ENCODE measurements at places on chromosomes 13 and 19.

- DNase-seq: no peak
These were observed 190.9 kb downstream of the COL4A1 start for GRCh38 chr13:110116072-110116487.

GRCh38 chr19:16233836-16234551 lies 36.3 kb downstream of the AP1M1 start:
- no peak for DNase-seq

DNA sequence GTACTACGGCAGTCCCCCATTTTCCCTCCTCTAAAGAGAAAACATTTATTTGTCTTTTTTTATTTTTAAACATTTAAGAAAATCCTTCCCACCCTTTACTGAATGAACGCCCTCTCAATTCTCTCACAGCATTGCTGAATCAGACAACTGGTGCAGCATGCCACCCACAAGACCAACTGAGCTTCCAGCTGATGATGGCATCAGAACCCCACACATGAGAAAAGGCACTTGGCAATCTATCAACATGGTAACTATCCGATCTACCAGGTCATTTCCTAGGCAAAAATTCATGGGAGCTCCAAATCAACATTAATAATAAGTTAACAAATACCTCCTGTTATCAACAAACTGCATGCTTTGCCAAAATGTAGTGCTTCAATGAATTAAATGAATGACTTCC lies 43.1 kb downstream of the LHFPL6 start:
- no peak for DNase-seq

- no peak for DNase-seq
These were observed 440.5 kb upstream of the SGCG start for GRCh38 chr13:22740264-22740663.

DNA sequence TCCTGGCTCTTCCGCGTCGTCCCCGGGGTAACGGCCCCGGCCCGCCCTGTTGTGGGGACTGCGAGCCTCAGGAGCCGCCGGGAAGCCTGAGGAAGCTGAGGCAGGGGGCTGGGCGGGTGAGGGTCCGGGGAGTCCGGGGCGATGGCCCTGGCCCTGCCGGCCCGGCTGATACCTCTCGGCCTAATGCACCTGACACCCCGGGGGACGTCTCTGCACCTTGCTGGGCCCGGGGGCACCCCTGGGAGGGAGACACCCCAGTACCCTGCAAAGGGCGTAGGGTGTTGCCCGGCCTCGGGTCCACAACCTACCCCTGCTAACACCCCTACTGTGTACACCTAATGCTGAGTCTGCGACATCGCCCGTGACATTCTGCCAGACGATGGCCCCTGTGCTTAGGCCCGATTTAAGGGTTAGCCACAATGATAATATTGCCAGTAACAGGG lies 410 bp downstream of the PIN1 start:
- peak; percentile 18 for DNase-seq

- no peak for DNase-seq
These were observed 102.7 kb downstream of the LMO7 start for GRCh38 chr13:75738841-75739240.

- no peak for DNase-seq
These were observed 147.8 kb downstream of the SLITRK6 start for GRCh38 chr13:85651440-85651839.

GRCh38 chr19:33670398-33670797 lies 48.6 kb downstream of the CHST8 start:
- DNase-seq: no peak

- DNase-seq: no peak
These were observed 221.7 kb downstream of the KCNRG start for GRCh38 chr13:50236898-50237318.

GRCh38 chr13:26372747-26373146 lies 118.8 kb downstream of the CDK8 start:
- DNase-seq: no peak

GRCh38 chr13:73898276-73898675 lies 235.9 kb downstream of the KLF12 start:
- no peak for DNase-seq

DNA sequence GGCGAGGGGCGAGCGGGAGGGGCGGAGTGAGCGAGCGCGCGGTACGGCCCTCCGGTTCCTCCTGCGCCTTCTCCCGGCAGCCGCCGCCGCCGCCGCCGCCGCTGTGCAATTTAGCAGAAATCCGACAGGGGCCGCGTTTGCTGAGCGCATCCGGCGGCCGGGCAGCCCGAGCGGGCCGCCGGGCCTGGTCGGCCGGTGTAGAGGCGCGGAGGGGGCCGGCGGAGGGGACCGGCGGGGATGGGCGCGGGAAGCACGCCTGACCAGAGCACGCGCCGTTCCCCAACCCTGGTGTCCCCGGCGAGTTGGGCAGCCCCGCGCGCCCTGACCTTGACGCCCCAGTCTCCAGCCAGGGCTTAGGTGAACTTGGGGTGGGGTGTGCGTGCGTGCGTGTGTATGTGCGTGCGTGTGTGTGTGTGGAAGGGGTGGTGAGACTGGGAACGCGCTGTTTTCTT lies 144.5 kb upstream of the ZNF536 start:
- no peak for DNase-seq

GRCh38 chr13:48273346-48273745 lies 30.2 kb upstream of the RB1 start:
- no peak for DNase-seq

- no peak for DNase-seq
These were observed 27.7 kb downstream of the STK24 start for GRCh38 chr13:98549006-98549727.

DNA sequence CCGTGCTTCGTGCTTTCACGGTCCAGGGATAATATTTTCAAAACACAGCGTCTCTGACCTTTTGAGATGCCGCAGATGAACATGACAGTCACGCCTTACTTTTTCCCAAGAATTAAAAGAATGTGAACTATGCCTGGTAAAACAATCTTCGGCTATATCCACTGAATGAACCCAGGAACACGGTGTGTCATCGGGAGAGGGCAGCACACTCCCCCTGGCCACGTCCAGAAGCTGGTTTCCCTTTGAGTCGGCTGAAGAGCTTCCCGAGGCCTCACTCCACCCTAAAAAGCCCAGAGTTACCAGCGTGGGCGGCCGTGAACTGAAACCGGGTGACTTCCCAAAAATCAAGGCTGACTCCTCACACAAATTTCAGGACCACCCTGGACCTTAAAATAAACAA lies 22.9 kb upstream of the SHISA2 start:
- no peak for DNase-seq

- no peak for DNase-seq
These were observed 152.2 kb upstream of the UBL3 start for GRCh38 chr13:30002577-30002976.

- DNase-seq: no peak
These were observed 8.9 kb downstream of the CCDC97 start for GRCh38 chr19:41318696-41319499.

GRCh38 chr13:91362908-91363307 lies 15.4 kb downstream of the MIR17HG start:
- no peak for DNase-seq

GRCh38 chr13:76764429-76764828 lies 121.8 kb downstream of the KCTD12 start:
- DNase-seq: no peak

DNA sequence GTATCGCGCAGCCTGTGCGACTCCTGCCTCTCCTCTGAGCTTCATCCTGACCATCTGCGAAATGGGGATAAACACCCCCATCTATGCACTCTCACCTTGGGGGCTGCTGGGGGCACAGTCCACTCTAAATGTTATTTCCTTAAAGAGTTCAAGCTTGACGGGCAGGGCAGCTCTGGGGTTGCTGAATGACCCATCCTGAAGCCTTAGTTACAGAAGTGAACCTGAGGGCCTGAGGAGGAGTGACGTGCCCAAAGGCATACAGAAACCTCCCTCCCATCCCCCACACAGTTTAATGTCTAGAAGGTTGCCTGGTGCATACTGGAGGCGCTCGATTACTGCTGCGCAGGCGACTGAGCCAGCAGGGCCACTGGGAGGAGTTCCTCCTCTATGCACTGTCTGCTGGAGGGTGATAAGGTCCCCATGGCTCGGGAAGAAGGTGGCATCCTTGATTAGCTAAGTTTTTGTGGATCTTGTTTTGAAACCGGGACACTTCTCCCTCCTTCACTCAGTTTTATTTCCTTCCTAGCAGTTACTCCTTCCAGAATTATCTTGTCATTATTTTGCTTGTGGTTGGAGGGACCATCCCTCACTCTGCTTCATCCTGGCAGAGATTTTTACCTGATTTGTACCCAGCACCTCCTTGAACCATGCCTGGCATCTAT lies 572 bp upstream of the FKBP8 start:
- DNase-seq: peak; percentile 28

GRCh38 chr13:62781866-62782265 lies 1366.2 kb upstream of the PCDH20 start:
- DNase-seq: no peak

DNA sequence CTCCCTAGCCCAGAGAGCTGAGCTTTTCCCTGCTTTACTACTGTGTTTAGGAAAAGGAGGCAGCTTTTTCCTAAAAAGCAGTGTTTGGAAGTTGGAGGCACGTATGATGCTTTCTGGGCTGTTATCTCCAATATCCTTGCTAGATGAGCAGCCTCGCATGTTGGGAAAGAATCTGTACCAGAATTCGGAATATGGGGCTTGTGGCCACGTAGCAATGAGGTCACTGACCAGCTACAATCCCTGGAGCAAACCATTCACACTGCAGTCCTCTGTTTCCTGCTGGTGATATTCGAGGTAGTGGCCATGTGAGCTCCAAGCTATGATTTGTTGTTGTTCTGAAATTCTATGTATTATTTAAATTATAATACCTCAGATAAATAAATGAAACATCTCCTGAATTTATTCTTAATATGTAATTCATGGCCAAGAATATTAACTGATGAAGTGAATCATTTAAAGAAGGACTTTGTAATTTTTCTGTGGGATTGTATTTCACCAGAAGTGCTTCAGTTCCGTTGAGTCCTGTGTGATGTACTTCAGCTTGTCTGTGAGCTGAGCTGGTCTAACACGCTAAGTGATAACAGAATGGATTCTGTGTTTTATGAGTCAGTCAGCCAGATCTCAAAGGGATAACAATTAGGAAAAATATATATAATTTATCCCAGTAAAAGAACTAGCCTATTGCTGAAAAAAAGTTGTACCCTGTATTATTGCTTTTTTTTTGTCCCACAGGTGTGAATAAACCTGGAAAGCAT lies 319.5 kb downstream of the SHISA2 start:
- no peak for DNase-seq

- no peak for DNase-seq
These were observed 1.9 kb downstream of the IFNL1 start for GRCh38 chr19:39297931-39298634.

- no peak for DNase-seq
These were observed 777.4 kb upstream of the PCDH9 start for GRCh38 chr13:68007576-68007975.

DNA sequence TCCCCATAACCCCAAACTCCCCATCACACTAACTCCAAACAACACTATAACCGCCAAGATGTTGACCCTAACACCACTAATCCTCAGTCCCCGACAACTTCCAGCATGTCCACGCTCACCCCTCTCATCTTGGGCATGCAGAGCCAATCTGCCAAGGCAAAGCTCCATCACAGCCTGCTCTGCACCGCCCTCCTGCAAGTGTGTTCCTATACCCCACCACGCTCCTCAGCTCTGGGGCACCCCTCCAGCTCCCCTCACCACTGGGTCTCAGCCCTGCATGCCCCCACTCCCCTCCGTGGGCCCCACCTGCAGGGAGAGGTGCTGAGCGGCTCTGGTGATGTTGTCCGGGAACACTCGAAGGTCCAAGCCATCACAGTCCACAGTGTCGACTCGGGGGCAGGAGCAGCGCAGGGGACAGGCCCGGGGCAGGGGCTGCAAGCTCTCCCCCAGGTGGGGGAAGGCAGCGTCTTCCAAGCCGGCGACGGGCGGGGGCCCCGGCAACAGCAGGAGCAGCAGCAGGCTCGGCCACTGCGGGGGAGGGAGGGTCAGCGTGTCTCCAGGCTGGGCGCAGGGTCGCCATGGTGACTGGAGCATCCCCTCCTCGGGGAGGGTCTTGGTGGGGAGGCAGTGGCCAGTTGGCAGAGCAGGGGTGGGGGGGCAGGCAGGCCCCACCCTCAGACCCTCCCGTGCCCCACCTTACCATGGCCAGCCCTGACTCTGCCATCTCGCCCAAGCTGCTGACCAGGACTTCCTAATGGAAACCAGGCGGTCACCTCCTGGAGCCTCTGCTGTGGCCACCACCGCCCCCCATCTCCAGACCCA lies 527 bp downstream of the PODNL1 start:
- DNase-seq: no peak

DNA sequence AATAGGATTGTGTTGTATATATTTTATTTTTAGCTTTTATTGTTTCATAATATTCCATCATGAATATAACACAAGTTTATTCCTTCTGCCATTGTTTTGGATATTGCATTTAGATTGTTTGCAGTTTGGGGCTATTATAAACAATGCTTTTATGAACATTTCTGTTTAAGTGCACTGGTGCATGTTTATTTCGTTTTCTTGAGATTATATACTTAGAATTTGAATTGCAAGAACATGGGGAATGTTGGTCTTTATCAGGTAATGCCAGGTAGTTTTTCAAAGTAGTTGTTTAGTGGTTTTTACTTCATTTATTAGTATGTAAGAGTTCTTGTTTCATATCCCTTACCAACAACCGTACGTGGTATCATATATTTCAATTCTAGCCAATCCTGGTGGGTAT lies 4.3 kb downstream of the LSM14A start:
- DNase-seq: no peak

DNA sequence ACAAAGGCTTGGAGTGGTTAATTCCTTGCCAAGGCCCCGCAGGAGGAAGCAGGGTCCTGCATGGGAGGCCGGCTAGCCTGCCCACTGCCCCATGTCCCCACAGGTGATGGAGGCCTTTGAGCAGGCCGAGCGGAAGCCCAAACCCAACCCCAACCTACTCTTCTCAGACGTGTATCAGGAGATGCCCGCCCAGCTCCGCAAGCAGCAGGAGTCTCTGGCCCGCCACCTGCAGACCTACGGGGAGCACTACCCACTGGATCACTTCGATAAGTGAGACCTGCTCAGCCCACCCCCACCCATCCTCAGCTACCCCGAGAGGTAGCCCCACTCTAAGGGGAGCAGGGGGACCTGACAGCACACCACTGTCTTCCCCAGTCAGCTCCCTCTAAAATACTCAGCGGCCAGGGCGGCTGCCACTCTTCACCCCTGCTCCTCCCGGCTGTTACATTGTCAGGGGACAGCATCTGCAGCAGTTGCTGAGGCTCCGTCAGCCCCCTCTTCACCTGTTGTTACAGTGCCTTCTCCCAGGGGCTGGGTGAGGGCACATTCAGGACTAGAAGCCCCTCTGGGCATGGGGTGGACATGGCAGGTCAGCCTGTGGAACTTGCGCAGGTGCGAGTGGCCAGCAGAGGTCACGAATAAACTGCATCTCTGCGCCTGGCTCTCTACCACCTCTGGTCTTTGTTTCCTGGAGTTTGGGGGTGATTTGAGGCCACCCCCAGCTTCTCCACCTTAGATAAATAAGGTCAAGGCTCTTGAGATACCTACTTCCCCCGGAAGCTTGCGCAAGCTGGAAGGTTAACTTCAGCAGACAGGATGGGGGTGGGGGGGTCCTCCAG lies 2.6 kb downstream of the B3GNT8 start:
- DNase-seq: no peak

DNA sequence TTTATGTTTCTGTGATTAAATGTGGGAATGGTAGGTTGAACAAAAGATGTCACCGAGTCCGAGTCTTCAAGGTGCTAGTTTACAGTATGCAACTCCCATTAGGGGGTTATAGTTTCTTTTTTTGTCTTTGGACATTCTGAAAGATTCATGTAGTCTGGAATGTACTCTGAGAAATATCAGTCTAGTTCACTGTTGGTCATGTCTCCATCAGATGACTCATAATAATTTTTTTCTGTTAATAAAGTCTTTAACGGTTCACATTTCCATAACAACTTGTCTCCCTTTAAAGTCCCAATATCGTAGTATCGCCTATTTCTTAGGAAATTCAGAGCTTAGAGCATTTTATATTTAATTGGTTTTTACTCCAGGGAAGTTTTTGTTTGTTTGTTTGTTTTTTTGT lies 13.5 kb upstream of the ESD start:
- DNase-seq: no peak
